ENCODE measurements at places on chromosomes 1 and 21.

DNA sequence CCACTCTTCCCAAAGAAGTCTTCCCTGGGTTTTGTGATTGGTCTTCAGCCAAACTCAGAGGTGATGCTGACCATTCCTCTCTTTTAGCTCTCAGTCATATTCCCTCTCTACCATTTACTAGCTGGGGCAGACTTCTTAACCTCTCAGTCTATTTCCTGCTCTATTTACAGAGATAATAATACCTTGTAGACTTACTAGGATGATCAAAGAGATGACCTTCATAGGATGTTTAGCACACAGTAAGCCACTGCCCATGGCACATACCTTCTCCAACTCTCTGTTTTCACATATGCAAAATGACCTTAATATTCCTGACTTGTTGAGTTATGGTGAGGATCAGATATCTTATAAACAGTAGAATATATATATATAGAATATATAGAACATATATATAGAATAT is 106.2 kb upstream of the L1TD1 start:
- DNase-seq = no peak

- no peak for DNase-seq
These were observed 143.0 kb upstream of the GRIK3 start for GRCh38 chr1:37177230-37177864.

DNA sequence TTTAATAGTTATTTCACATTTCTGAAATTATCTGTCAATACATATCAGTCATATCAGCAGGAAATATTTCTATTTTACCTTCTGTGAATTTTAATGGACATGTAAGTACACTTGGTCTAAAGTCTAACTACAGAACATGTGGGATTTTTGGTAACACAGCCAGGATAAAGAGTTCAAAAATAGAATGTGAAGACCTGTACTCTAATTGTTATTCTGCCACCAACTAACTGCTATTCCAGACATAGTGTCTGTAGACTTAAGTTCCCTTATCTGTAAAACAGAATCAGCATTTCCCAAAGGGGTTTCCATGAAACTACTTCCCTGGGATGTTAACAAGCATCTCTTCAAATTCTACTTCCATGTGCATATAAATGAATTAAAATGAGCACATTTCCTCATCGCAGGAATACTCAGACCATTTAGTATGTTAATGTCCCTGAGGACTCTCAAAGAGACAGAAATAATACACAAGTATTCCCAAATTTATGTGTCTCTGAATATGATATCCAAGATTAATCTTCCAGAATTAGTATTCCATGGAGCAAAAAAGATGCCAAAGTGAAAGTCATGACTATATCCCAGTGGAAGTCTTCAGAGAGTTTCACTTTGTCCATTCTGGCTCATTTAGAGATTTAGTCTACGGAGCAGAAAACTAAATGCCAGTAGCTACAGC is 325.6 kb downstream of the NEGR1 start:
- no peak for DNase-seq

GRCh38 chr1:233700338-233700737 is 86.4 kb downstream of the KCNK1 start:
- no peak for DNase-seq

GRCh38 chr1:201277441-201277840 is 5.9 kb upstream of the PKP1 start:
- DNase-seq = no peak
